ENCODE measurements at places on chromosomes 3 and 15.

DNA sequence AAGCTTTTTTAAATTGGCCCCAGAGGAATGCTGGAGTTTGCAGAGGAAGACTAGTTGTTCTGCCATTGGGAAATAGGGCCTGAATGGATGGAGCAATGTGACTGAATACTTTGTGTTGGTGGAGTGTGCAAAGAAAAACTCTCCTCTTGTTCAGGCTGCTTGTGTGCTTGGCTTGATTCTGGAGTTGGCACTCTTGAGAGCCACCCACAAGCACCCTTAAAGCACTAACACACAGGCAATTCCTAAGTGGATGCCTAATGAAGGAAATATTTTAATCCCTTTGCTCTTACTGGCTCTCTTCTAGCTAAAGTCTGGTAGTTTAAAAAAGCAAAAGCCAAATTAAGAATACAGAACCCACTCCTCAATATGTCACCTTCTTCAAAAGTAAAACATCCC lies 304.4 kb upstream of the C2CD4B start:
- DNase-seq: no peak
- peaks cover 29% of the 10 kb centered on the region for H3K27me3 ChIP-seq
- H3K27ac ChIP-seq: no peak overlapping the region
- no peak overlapping the region for H3K4me3 ChIP-seq
- peaks cover 3% of the 10 kb centered on the region for H3K36me3 ChIP-seq

GRCh38 chr3:23810343-23811184 lies 4.8 kb downstream of the UBE2E1 start:
- peak overlapping the region; percentile 94 for H3K27ac ChIP-seq
- H3K36me3 ChIP-seq: peaks cover 19% of the 10 kb centered on the region

- H3K36me3 ChIP-seq: no peaks in the 10 kb centered on the region
- H3K27me3 ChIP-seq: peaks cover 9% of the 10 kb centered on the region
- DNase-seq: no peak
- no peak overlapping the region for H3K4me3 ChIP-seq
- H3K27ac ChIP-seq: no peak overlapping the region
These were observed 59.3 kb upstream of the CHMP2B start for GRCh38 chr3:87167628-87168456.

- H3K36me3 ChIP-seq: peaks cover 2% of the 10 kb centered on the region
- no peak overlapping the region for H3K4me3 ChIP-seq
- peaks cover 8% of the 10 kb centered on the region for H3K27me3 ChIP-seq
- no peak for DNase-seq
- H3K4me1 ChIP-seq: peaks cover 5% of the 10 kb centered on the region
- H3K27ac ChIP-seq: no peak overlapping the region
These were observed 176.7 kb upstream of the TLE3 start for GRCh38 chr15:70274255-70274880.

DNA sequence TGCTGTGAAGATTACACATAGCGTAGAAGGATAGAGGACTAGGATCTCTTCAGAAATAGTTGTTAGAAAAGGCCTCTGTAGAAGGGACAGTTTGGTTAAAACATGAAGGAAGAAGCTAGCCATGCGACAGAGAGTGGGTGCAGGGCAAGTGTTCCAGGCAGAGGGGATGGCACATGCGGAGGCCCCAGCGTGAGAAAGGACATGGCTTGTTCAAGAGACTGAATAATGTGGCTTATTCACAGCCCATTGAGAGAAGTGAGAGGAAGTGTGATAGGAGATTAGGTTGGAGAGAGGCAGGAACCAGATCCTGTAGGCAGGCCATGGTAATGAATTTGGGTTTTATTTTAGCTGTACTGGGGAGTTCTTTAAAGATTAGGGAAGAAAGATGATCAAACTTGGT lies 56.4 kb downstream of the NEO1 start:
- H3K4me3 ChIP-seq: no peak overlapping the region
- no peaks in the 10 kb centered on the region for H3K4me1 ChIP-seq
- no peaks in the 10 kb centered on the region for H3K36me3 ChIP-seq
- H3K27me3 ChIP-seq: no peaks in the 10 kb centered on the region

DNA sequence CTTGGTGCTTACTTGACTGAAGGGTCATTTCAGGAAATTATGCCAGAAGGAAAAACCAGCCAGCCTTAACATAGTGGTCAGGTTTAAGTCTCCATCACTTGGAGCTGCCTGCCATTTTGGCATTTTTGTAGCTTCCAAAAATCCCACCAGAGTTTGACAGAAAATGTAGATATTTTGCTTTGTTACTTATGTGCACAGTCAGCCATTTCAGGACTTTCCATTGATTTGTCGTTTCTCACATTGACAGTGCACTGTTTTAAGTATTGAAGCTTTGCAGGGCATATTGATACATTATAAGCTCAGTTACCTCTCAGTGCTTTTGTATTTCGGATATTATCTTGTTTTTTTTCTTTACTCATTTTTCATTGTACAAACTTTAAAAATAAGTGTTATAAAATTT lies 89.0 kb upstream of the ANKRD34C start:
- no peak overlapping the region for H3K27ac ChIP-seq
- H3K27me3 ChIP-seq: peaks cover 40% of the 10 kb centered on the region
- no peaks in the 10 kb centered on the region for H3K4me1 ChIP-seq

- no peaks in the 10 kb centered on the region for H3K27me3 ChIP-seq
- no peak for DNase-seq
- no peak overlapping the region for H3K4me3 ChIP-seq
- H3K36me3 ChIP-seq: peaks cover 2% of the 10 kb centered on the region
These were observed 341.7 kb downstream of the FHIT start for GRCh38 chr3:60909526-60909925.

GRCh38 chr3:78112291-78113010 lies 1072.6 kb downstream of the ROBO2 start:
- peaks cover 2% of the 10 kb centered on the region for H3K36me3 ChIP-seq
- H3K27me3 ChIP-seq: no peaks in the 10 kb centered on the region
- no peak overlapping the region for H3K4me3 ChIP-seq
- DNase-seq: no peak

DNA sequence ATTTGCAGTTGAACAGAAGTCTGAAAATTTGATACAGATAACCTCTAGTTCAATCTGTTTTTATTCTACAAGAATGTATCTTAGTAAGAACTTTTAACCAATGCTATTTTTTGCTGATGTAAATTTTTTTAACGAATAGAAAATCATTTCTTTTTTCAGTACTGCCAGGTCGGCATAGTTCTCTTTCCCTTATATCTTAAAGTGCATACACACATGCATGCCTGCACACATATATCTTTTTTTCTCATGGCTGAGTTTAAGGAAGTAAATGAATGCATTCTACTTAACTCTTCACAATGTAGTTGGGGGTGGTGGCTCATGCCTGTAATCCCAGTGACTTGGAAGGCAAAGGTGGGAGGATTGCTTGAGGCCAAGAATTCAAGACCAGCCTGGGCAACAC lies 48.4 kb downstream of the BLM start:
- DNase-seq: no peak
- H3K27ac ChIP-seq: no peak overlapping the region
- H3K27me3 ChIP-seq: no peaks in the 10 kb centered on the region
- H3K36me3 ChIP-seq: peaks cover 16% of the 10 kb centered on the region
- no peak overlapping the region for H3K4me3 ChIP-seq
- no peaks in the 10 kb centered on the region for H3K4me1 ChIP-seq

- H3K4me1 ChIP-seq: no peaks in the 10 kb centered on the region
- H3K27me3 ChIP-seq: no peaks in the 10 kb centered on the region
- H3K27ac ChIP-seq: no peak overlapping the region
- no peak for DNase-seq
- no peak overlapping the region for H3K4me3 ChIP-seq
These were observed 66.6 kb upstream of the TUSC7 start for GRCh38 chr3:116643001-116643400.

GRCh38 chr3:174862101-174862500 lies 3.0 kb downstream of the NAALADL2 start:
- H3K4me1 ChIP-seq: no peaks in the 10 kb centered on the region
- no peak overlapping the region for H3K4me3 ChIP-seq
- H3K27ac ChIP-seq: no peak overlapping the region
- H3K36me3 ChIP-seq: no peaks in the 10 kb centered on the region

GRCh38 chr3:42033741-42034140 lies 57.4 kb upstream of the TRAK1 start:
- no peak overlapping the region for H3K4me3 ChIP-seq
- no peak for DNase-seq
- H3K27ac ChIP-seq: no peak overlapping the region
- H3K36me3 ChIP-seq: peaks cover 3% of the 10 kb centered on the region

- H3K27me3 ChIP-seq: no peaks in the 10 kb centered on the region
- H3K4me1 ChIP-seq: peaks cover 18% of the 10 kb centered on the region
- H3K27ac ChIP-seq: no peak overlapping the region
- peaks cover 3% of the 10 kb centered on the region for H3K36me3 ChIP-seq
- H3K4me3 ChIP-seq: no peak overlapping the region
- DNase-seq: no peak
These were observed 10.1 kb downstream of the ARHGAP31 start for GRCh38 chr3:119304201-119304713.

DNA sequence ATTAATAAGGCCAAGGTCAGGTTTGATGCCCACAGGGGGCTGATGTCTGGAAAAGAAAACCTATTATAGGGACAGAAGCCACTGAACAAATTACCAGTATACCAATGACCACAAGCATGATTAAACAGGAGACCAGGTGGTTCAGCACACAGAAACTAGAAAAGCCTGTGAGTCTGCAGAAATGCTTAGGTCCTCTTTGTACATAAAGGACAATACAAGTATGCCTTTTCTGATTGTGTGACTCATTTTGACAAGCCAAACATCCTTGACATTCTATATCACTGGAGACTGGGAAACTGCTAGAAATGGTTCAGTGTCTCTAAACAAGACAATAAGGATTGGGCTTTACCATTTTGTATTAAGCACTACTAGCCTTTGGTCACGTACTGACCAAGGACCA lies 113.2 kb upstream of the MYO5C start:
- H3K27me3 ChIP-seq: no peaks in the 10 kb centered on the region
- H3K36me3 ChIP-seq: peaks cover 22% of the 10 kb centered on the region
- no peak overlapping the region for H3K4me3 ChIP-seq
- peak overlapping the region; percentile 9 for H3K27ac ChIP-seq
- no peak for DNase-seq

GRCh38 chr3:45981346-45982074 lies 14.1 kb downstream of the FYCO1 start:
- H3K36me3 ChIP-seq: peaks cover 56% of the 10 kb centered on the region
- no peaks in the 10 kb centered on the region for H3K27me3 ChIP-seq
- DNase-seq: no peak
- no peak overlapping the region for H3K4me3 ChIP-seq
- no peak overlapping the region for H3K27ac ChIP-seq

GRCh38 chr15:52730173-52730572 lies 51.0 kb upstream of the ATOSA start:
- no peak overlapping the region for H3K4me3 ChIP-seq
- peak overlapping the region; percentile 42 for H3K27ac ChIP-seq
- DNase-seq: peak; percentile 27
- peaks cover 8% of the 10 kb centered on the region for H3K4me1 ChIP-seq
- H3K36me3 ChIP-seq: peaks cover 2% of the 10 kb centered on the region

DNA sequence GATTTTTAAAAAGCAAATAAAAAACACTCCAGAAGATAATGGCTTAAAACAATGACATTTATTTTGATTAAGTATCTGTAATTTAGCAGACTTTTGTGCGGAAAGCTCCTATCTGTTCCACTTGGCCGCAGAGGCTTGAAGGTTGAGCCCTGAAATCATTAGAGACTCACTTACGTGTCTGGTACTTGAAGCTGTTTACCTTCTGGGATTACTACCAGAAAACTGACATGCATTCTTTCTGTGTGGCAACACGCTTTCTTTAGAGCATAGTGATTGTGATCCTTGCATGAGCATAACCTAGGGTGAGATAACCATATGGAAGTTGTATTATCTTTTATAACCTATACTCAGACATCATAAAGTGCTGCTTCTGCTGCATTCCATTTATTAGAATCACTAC lies 298.5 kb downstream of the SI start:
- no peaks in the 10 kb centered on the region for H3K4me1 ChIP-seq
- H3K27me3 ChIP-seq: no peaks in the 10 kb centered on the region
- H3K36me3 ChIP-seq: no peaks in the 10 kb centered on the region
- no peak for DNase-seq
- H3K27ac ChIP-seq: no peak overlapping the region

DNA sequence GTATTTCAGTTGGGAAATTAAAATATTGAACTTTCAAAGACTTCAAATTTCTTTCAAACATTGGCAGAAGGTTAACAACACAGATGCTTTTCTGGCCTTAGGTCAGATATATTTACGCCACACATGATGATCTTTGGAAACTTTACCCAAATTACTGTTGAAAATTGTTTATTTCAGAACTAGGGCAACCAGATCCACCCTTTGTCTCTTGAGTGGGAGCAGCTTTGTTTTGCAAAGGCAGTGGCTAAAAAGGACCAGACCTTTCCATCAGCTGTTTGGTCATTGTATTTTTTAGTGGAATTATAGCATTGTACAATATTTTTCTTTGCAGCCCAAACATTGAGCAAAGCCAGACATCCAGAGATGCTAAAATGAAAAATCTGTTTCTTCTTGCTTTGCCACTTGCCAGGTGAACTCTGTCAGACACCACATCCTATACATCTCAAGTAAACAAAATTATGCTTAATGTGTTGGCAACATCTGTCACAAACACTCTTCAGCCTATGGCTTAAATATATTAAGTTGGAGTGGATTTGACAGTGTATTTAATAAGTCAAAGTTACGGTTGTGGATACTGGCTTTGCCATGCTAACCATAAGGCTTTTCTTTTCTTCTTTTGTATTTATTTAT lies 651.9 kb downstream of the RBMS3 start:
- no peaks in the 10 kb centered on the region for H3K4me1 ChIP-seq
- H3K27ac ChIP-seq: no peak overlapping the region
- no peaks in the 10 kb centered on the region for H3K36me3 ChIP-seq
- no peak for DNase-seq

GRCh38 chr15:91857772-91858171 lies 4.3 kb downstream of the SLCO3A1 start:
- H3K36me3 ChIP-seq: peaks cover 17% of the 10 kb centered on the region
- H3K27ac ChIP-seq: peak overlapping the region; percentile 93
- no peak for DNase-seq
- H3K4me3 ChIP-seq: peak overlapping the region; percentile 26
- H3K4me1 ChIP-seq: peaks cover 49% of the 10 kb centered on the region

DNA sequence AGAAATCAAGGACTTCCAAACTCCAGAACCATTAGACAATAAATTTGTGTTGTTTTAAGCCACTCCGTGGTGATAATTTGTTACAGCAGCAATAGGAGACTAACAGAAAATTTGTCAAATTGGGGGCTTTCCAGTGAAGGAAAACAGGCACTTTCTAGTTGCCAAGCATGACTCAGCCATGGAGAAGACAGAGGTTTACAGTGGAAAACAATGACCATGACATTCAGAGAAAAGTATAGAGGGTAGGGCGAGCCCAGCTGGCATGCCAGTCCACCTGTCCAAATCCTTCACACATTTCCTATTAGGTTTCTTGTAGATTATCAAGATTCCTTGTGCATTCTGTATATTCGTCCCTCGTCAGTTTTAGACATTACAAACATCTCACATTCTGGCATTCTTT lies 24.9 kb downstream of the SLCO2A1 start:
- H3K4me3 ChIP-seq: no peak overlapping the region
- peaks cover 48% of the 10 kb centered on the region for H3K27me3 ChIP-seq
- no peaks in the 10 kb centered on the region for H3K4me1 ChIP-seq
- DNase-seq: no peak
- no peaks in the 10 kb centered on the region for H3K36me3 ChIP-seq
- H3K27ac ChIP-seq: no peak overlapping the region

All from central memory CD8-positive, alpha-beta T cell (primary cell).